ENCODE measurements at places on chromosomes 13 and 19.

DNA sequence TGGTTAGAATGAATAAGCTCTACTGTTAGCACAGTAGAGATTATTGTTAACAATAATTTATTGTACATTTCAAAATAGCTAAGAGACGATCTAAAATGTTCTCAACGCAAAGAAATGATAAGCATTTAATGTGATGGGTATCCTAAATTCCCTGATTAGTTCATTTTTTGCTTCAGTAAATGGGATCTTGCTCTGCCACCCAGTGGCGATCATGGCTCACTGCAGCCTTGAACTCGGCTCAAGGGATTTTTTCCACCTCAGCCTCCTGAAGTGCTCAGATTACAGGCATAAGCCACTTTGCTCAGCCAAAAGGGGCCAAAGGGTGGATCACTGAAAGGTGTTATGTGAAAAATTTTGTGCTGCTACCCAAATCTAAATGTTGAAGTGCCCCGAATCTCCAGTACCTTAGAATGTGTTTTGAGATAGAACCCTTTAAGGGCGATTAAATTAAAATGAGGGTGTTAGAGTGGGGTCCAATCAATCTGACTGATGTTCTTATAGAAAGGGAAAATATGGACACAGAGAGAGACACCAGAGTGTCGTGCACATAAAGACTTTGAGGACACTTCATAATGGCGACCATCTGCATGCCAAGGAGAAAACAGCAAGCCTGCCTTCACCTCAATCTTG lies 31.5 kb upstream of the ZNF766 start:
- DNase-seq = peak; percentile 57

DNA sequence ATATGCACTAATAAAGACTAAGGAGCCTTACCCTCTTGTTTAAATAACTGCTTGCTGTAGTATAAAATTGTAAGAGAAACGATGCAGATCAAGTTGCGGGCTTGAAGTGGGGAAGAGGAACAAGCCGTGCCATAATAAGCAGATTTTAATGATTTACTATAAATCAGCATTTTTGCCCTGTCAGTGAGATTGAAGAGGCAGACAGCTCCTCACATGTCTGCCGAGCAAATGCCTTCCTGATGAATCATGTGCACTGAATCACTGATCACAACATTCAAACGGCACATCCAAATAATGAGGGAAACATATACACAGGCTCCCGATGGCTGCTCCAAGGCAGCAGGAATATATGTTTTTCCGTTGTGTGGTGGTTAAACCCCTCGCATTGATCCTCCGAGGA lies 282.9 kb downstream of the TSHZ3 start:
- DNase-seq = no peak

DNA sequence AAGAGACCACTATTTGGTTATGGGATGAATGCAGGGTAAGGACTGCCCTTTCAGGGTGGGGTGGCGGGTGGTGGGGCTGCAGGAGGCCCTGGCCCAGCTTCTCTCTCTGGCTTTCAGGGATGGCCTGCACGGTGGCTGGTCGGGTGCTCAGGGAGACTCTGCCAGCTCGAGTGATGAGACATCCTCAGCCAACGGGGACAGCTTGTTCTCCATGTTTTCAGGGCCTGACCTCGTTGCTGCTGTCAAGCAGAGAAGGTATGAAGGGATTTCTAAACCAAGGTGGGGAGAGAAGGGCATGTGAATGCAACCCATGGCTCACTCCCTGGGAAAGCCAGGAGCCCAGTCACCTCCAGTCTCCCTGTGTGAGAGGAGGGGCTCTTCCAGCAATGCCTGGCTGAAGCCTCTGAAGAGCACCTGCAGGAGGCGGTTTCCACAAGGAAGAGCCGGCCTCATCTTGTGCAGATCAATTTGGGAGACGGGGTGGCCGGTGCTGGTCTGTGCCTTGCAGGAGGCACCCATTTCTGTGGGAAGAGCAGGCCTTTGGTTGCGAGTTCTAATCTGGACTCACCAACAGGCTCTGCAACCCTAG lies 16.0 kb upstream of the GPI start:
- no peak for DNase-seq

- DNase-seq = no peak
Measured at GRCh38 chr13:108005231-108005630, 210.1 kb downstream of the LIG4 start.

- DNase-seq = no peak
Measured at GRCh38 chr19:28481674-28482073, 731.3 kb downstream of the UQCRFS1 start.

- no peak for DNase-seq
Measured at GRCh38 chr13:50672025-50672424, 171.5 kb downstream of the DLEU7 start.

Measured in activated naive CD4-positive, alpha-beta T cell treated with anti-CD3 and anti-CD28 coated beads, Interleukin-2, amount 50 U/mL, for 72 hours (primary cell).